ENCODE measurements at places on chromosomes 6 and 20.
A peak's percentile ranks its signal among the peaks of the same experiment; 100 is the strongest.

- DNase-seq = no peak
Observed at GRCh38 chr20:36791862-36792261, 18.3 kb upstream of the DSN1 start.

DNA sequence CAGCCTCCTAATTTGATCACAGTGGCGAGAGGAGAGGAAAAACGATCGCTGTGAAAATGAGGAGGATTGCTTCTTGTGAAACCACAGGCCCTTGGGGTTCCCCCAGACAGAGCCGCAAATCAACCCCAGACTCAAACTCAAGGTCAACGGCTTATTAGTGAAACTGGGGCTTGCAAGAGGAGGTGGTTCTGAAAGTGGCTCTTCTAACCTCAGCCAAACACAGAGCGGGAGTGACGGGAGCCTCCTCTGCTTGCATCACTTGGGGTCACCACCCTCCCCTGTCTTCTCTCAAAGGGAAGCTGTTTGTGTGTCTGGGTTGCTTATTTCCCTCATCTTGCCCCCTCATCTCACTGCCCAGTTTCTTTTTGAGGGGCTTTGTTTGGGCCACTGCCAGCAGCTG is 28.7 kb downstream of the SAYSD1 start:
- no peak for DNase-seq

DNA sequence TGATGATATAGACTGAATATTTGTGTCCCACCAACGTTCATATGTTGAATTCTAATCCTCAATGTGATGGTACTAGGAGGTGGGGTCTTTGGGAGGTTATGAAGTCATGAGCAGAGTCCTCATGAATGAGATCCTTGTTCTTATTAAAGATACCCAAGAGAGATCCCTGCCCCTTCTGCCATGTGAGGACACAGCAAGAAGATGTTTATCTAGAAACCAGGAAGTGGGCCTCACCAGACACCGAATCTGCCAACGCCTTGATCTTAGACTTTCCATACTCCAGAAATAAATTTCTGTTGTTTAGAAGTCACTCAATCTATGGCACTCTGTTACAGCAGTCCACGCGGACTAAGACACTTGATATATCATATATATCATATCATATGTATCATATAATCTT is 67.7 kb upstream of the GCM1 start:
- DNase-seq = no peak

DNA sequence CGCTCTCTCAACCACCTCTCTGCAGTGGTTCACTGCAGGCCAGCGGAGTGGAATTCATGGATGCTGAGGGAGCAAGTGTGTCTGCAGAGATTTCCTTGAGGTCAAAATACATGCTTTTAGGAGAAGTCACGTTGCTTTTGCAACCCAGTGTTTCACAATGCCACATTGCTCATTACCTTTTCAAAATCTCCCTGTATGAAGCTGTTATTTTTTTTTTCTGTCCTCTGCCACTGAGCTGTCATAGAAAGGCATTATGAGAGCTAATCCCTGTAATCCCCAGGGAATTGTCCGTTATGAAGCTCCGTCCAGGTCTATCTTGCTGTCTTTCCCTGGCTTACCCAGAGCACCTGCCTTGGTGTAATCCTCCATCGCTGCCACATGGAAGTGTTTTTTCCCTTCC is 60.5 kb upstream of the SLC22A23 start:
- no peak for DNase-seq

DNA sequence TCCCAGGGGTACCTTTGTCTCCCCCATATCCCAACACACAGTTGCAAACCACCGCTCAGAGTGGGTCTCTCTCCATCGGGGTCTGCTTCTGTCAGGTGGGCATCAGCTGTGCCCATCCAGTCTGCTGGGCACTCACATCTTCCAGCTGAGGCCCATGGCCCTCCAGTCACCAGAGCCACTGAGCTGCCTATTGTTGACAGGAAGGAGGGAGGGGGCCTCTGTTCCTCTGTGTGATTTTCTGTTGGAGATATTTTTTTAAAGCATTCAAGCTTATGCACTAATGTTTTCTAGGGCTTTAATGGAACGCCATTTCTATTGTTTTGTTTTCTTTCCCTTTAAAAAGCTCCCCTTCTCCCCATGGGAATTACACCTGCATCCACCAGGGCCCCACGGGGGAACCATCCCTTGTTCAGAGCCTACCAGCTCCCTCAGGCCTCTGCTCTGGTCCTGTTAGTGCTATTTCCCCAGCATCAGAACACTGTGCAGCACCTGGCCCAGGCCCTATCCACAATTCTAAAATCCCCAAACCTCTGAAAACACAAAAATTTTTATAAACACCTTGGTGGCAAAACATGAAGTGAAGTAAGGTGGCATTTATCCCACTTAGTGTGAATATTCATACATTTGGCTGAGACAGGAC is 326.2 kb downstream of the CD83 start:
- no peak for DNase-seq

DNA sequence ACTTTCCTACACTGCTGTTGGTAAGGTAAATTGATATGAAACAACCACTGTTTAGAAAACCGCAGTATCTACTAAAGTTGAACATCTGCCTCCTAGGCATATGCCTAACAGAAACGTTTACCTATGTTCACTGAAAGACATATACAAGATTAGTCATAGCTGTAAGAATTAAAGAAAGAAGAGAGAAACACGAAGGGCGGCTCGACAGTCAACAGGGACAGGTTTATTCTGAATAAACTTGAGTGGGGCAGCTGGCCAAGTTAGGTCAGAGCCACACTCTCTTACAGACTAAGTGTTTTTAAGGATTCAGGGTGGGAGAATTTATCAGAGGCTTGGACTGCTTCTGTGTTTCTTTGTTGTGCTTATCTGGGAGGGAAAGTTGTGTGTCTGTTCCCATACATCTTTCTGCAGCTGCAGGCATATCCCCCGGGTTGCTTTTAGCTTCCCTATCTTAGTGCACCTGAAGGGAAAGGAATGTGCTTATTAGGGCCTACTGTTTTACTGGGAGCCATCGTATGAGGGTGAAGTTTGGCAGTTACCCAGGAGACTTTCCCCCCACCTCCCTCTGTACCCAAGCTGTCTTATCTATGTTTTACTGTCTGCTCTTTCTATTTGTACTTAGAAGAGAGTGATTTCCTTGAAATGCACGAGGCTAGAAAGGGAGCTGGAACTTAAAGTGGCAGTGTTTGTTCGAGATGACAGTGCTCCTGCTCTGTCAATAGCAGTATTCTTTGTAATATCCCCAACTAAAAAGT is 20.4 kb downstream of the PROCR start:
- no peak for DNase-seq

DNA sequence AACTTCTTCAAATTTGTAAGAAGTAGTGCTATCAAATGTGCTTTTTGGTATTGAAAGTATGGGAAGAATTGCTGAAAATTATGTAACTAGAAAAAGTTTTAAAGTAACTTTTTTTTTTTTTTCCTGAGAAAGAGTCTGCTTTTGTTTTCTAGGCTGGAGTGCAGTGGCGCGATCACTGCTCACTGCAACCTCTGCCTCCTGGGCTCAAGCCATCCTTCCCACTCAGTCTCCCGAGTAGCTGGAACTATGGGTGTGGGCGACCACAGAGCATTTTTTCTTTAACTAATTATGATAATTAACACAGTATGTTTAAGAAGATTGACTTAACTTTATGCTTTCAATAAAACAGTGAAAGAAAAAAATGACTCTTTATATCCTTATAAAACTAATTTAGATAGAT is 38.4 kb downstream of the BMP5 start:
- DNase-seq = no peak

GRCh38 chr6:17980329-17980728 is 7.1 kb downstream of the KIF13A start:
- no peak for DNase-seq

GRCh38 chr20:6277661-6278240 is 154.9 kb upstream of the FERMT1 start:
- DNase-seq = no peak

DNA sequence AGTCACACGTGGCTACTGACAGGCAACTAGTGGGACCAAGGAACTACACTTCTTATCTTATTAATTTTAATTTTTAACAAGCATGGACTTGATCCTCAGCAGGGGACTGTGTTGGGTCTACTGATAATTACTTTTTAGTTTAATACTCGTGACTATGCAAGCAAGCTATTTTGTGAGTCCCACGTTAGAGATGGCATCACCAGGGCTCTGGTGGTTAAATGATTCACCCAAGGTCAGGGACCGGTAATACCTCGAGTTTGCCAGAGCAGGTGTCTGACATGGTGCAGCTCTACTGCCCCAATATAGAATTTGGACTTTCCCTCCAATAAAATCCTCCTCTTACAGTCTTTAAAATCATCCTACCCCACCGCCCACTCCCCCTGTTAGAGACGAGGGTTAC is 98.6 kb upstream of the RIN2 start:
- no peak for DNase-seq

DNA sequence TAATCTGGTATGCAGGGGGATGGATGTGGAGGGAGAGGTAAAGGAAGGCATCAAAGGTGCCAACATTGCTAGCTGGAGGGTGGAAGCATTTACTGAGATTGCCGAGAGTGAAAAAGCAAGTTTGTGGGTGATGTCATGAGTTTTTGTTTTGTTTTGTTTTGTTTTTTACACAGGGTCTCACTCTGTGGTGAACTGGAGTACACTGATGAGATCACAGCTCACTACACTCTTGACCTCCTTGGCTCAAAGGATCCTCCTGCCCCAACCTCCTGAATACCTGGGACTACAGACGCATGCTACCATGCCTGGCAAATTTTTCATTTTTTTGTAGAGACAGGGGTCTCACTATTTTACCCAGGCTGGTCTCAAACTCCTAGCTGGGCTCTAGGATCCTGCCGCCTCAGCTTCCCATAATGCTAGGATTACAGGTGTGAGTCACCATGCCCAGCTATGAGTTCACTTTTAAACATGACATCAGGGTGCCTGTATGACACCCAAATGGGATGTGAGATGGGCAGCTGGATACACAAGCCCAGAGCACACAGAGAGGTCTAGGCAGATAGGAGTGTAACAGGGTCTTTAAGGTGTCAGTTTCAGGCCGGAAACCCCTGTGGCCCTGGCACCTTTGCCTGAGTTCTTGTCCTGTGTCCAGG is 35.1 kb upstream of the HMGA1 start:
- no peak for DNase-seq

DNA sequence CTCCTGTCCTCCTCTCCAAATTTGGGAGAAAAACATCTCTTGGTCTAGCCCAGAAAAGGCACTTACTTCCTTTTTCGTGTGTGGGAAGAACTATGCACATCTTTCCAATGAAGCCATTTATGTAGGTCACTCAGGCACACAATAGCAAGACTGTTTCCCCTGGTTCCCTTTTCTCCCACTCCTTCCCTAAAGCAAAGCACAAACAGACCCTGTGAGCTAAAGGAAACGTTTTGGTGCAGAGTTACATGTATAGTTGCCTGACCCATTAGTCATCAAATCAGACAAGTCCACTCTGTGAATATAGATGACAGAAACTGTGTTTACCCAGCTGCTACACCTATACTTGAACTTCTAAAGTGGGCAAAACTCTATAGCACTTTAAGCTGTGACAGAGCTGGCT is 474.6 kb downstream of the COL12A1 start:
- peak; percentile 96 for DNase-seq

GRCh38 chr20:36802326-36803222 is 29.0 kb upstream of the DSN1 start:
- DNase-seq = peak; percentile 33

GRCh38 chr6:36912586-36912985 is 26.8 kb downstream of the C6orf89 start:
- no peak for DNase-seq

- DNase-seq = no peak
Observed at GRCh38 chr6:146719387-146719786, 120.6 kb downstream of the ADGB start.

- no peak for DNase-seq
Observed at GRCh38 chr20:57323034-57323433, 6.6 kb upstream of the SPO11 start.

GRCh38 chr6:34949636-34950035 is 60.6 kb downstream of the ANKS1A start:
- no peak for DNase-seq

- no peak for DNase-seq
Observed at GRCh38 chr6:108574457-108575141, 13.9 kb downstream of the FOXO3 start.

DNA sequence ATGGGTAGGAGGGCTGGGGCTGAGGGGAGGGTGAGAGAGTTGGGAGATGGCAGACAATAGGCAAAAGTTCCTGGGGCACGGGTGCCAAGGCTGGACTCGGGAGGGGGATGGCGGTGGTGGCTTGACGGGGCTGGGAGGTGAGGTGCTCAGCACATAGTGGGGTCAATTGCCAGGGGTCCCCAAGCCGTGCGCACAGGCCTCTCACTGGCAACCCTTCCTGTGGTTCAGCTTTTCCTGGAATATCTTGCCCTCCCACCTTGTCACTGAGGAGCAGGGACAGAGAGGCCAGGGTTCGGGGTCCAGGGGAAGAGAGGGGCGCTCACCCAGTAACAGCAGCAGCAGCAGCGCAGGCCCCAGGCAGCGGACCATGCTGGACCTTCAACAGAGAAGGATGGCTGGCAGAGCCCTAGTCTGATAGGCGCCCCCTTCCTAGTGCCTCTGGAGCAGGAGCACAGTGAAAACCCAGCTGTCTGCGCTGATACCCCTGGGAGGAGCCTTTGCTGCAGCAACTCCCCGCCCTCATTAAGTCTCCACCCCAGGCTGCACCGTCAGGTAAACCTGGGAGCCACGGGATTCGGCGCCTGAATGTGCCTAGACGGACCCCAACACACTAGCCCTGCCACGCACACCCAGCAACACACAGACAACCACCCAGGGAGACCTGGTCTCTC is at the start of gene GFRA4:
TSS of gene GFRA4 (minus strand) at position 369 of the 671 bp plus-strand sequence. CDS start at position 369, 0 bp downstream.
- no peak for DNase-seq

GRCh38 chr20:31508517-31509244 is 5.6 kb upstream of the HM13 start:
- DNase-seq = peak; percentile 63

DNA sequence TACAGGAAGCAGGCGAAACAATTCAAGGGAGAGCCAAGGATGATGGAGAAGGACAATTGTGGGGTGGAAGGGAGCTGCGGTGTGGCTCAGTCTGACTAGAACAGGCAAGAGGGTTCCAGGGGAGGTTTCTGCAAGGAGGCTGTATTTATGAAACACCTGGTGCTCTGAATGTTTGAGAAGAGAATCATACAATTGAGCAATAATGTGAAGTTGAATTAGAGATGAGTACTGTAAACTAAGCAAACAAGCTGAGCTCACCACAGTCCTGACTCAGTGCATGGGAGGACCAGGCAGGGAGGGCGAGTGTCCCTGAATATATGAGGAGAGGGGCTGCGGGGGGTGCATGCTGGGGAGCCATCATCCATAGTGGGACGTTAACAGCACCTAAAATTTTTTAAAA is 279.7 kb downstream of the KIF16B start:
- DNase-seq = peak; percentile 70
